ENCODE measurements at places on chromosomes 4 and X.

DNA sequence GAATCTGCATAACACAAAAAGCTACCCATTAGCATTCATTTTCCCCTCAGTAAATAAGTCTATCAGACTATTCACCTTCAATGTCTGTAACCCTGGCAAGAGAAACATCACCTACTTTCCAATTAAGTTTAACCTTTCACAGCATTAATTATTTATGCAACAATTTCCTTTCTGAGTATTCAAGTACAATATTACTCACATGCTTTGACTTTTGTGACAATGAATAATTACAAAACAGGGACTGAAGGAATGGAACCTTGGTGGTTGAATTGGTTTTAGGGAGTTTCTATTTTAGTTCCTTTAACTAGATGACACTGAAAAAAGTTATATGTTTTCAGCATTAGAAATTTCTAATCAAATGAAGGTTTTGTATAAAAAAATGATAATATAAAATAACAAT, 932.3 kb upstream of the EPHA5 start:
- DNase-seq, result no peak

GRCh38 chr4:177718514-177718913, 276.3 kb upstream of the AGA start:
- DNase-seq, result no peak

DNA sequence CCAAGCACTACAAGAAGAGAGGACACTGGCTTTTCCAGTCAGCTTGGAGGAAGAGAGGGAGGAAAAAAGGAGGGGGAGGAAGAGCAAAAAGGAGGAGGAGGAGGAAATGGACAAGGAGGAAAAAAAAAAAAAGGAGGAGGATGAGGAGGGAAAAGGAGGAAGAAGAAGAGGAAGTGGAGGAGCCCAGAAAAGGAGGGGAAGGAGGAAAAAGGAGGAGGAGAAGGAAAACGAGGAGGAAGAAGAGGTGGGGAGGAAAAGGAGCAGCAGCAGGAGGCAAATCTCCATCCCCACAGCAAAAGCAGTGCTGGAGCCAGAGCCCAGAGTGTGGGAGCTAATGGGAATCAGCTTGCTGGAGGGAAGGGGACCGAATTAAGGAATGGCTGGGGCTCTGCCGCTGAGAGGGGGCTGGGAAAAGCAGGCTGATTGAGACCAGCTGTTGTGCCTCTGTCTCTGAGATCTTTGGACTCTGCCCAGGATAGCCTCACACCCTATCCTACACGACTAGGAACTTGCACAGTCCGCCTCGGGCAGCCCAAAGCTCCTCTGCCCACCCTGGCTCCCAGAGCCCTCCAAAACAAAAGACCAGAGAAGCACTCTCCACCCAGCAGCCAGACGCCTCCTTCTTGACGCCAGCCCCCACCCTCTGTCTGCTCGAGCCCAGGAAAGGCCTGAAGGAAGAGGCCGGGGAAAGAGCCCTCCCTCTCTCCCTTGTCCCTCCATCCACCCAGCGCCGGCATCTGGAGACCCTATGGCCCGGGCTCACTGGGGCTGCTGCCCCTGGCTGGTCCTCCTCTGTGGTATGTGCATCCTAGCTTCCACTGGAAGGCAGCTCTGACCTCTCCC, at the start of gene XPNPEP2:
Gene XPNPEP2, plus strand, starts transcription at position 514 of the 843 bp plus-strand sequence. Its CDS starts 235 bp downstream, at position 749.
- no peak for DNase-seq

DNA sequence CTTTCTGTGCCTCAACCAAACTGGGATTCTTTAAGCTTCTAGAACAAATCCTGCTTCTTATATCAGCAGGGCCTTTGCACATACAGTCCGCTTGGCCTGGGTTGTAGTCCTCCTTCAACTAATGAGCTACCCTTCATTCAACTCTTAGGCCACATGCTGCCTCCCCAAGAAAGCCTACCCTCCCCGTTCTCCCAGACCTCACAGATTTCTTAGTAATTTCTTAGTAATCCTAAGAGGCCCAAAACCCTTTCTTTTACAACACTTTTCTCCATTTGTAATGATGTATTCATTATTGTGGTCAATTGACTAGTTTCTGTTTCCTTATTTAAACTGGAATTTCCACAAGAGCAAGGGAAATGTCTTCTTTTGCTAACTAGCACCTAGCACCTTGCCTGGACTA, 233.1 kb downstream of the PPP1R2C start:
- no peak for DNase-seq

DNA sequence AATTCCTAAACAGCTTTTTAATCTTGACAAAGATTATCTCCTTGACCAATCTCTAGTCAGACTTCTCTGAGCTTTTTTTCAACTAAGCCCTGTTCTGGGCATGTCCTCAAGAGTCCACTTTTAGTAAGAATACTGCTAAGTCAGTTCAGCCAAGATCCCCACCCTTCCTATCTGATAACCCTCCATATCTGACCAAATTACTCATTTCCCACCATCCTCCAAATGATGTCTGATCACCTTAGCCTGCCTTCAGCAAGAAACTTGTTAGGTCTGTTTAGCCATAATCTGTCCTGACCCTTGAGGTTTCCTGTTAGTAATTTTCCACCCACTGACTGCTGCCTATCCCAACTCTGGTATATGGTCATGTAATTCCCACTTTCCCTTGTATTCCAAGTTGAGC, 65.2 kb downstream of the FAM13A start:
- DNase-seq, result no peak

DNA sequence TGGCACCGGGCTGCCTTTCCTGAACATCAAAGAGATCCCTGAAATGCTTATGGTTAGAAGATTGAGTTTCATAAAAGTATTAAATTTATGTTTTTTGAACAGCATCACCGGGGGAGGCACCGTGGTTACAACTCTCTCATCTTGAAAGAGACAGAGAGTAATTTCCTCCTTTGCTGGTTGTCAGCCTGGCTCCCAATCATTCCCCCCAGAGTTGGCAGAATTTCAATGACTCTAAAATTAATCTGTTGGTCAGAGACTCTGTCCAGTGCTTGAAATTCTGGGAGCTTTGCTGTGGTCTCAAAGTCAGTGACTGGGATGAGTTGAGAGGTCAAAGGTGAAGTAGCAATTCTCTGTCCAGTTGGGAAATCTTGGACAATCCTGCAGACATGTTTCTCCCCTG, 135.9 kb downstream of the RAB28 start:
- no peak for DNase-seq

DNA sequence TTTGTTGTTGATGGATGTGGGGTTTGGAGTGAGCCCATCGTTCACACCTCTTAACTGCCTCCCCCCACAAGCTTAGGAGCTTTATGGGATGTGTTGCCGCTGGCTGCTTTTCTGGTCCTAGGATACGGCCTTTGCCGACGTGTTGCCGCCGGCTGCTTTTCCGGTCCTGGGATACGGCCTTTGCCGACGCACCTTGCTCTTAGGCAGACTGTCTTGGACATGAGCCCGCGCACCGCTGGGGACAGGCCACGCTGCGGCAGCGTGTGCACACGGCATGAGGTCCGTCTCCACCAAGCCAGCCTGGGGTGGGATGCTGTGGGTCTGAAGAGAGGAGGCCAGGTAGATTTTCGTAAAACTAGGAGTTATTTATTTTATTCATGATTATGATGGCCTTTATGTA, 14.2 kb downstream of the RGS12 start:
- no peak for DNase-seq

DNA sequence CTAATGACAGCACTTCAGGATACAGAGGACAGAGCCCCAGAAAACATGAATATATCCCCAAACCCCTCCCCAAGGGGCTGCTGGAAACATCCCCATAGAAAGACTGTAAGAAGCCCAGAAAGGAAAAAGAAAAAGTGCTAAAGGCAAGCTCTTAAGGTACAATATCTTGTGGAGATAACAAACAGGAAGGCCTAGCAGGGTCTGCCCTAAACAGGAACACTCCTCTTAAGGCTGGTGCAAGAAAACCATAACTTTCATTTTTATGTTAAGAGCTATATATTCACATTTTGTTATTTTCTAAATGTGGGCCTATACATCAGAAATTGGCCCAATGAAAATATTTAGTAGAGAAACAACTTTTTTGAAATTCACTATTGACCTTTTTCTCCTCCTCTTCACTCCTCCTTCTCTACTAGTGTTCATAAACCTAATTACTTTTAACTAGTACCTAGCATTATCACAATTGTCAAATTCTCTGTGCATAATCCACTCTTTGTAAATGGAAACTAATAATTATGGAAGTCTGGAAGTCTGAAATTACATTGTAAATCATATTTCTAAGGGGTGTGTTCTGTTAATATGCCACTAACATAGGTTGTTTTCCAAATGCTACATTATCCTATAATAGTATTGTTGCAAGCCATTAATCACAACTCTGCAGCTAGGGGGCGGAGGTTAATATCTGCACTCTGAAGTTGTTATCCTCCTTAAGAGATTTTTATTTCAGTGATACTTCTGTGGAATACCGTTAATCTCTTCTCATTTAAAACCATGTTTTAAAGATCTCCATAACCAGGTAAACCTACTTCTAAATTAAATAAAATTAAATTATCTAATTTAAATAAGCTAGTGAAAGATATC, 59.8 kb downstream of the CASK start:
- no peak for DNase-seq

GRCh38 chr4:108336076-108336475, 167.3 kb upstream of the LEF1 start:
- no peak for DNase-seq

DNA sequence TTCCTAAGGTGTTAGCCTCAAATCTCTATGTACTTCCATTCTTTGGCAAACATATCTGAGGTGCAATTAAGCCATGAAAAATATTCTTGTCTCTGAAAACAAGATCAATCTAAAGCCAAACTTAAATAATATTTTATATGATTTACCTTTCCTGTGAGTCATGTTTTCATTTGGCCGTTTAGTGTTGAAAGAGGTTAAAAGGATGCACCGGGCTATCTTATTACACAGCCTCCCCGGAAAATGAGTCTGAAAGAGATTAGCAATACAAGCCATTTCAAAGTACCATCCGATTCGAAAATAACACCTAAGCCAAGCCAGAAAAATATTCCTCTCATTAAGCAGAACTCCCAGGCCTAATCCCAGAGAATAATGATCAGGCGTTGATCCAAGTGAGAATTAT, 161.5 kb upstream of the EPHA5 start:
- no peak for DNase-seq

DNA sequence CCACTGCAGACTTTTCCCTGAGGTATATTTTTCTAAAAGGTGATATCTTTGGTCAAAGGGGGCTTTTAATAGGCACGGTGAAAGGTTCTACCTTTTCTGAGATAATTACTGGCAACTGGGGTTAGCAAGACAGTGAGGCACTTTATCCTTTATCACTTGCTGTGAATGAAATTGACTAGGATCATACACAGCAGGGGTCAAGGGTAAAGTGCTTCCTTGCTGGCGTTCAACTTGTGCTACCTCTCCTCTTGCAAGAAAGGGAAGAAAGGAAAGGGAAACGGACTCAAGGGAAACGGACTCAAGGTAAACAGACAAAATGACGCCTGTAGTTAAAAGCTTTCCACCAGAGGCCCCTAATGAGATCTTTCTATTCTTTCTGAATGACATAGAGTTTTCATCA, 78.6 kb upstream of the RAPGEF2 start:
- DNase-seq, result no peak

DNA sequence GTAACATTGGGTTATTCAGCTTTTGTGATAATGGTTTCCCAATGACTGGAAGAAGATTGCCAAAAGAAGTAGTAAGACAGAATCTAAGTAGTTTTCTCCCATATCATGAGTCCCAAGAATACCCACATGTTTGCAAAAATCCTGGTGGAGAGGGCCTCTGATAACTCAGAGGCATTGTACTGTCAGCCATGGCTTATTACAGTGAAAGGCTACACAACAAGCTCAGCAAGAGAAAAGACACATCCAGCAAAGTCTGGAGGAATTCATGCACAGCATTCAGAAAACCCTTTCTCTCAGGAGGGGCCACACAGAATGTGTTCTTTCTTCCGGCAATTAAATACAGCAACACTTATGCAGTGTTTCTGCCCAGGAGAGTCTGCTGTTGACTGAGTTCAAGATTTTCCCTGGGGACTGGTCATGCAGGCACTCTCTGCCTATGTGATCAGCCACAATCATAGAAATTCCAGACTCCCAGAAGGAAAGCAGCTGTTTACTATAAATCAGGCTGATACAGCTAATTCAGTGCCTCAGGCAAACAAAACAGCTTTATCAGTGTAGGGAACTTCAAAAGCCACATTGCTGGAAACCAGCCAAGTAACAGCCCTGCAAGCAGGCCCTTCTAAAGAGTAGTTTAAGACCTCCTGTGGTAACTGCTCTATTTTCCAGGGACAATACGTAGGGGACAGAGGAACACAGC, 937.1 kb downstream of the CCSER1 start:
- DNase-seq, result no peak

DNA sequence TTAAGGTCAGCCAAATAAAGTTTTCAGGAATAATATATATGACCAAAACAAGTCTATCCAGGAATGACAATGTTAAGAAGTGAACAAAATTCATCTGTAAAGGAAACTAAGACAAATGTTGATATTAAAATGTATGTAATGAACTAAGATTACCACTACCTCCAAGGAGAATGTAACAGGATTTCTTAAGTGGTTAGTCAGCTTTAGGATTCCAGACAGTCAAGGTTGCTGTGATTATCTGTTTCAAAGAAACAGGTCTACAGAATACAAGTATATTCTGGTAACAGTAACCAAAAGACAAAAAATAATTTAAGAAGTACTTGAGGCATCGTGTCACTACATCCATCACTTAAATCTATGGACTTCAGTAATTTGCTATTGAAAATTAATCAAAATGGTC, 172.8 kb downstream of the SCFD2 start:
- DNase-seq, result no peak

DNA sequence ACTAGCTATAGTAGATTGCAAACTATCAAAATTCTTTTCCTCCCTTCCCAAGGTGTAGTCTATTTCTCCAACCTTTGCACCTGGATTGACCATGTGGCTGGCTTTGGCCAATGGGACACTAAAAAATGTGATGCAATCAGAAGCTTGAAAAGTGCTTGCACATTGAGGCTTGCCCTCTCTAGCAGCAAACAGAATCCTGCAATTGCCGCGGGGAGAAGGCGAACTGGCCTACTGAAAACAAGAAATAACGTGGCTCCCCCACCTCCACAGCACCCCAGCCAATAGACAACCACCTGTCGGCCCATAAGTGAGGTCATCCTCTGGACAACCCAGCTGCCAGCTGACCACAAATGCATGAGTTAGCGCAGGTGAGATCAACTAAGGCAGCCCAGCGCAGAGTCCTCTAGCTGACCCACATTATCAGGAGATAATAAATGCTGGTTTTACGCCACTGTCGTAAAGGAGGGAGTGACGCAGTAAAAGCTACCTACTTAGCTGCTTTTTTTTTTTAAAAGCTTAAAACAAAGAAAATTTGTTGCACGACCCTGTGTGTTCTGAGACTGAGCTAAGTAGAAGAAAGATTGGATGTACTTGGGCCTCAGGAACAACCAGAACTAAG, 95.2 kb downstream of the GK start:
- DNase-seq, result no peak

DNA sequence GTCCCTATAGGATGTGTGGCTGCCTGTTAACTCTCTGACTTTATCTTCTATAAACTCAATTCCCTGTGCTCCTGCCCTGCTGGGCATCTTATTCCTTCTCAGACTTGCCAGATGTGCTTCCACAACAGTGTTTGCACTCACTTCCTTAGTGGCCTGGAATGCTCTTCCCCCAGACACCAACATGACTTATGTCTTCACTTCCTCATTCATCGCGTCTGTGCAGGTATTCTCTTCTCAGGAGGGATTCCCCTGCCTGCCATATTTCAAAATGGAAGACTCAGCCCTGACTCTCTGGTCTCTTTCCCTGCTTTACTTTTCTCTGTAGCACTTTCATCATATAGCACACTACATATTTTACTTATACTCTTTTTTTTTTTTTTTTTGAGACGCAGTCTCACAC, 344.0 kb downstream of the CENPC start:
- DNase-seq, result no peak

GRCh38 chr4:31190671-31191070, 470.5 kb downstream of the PCDH7 start:
- DNase-seq, result no peak

- no peak for DNase-seq
Observed at GRCh38 chrX:24646006-24646405, 1.1 kb downstream of the PCYT1B start.
